ENCODE measurements at places on chromosomes 1 and 21.
A peak's percentile ranks its signal among the peaks of the same experiment; 100 is the strongest.

DNA sequence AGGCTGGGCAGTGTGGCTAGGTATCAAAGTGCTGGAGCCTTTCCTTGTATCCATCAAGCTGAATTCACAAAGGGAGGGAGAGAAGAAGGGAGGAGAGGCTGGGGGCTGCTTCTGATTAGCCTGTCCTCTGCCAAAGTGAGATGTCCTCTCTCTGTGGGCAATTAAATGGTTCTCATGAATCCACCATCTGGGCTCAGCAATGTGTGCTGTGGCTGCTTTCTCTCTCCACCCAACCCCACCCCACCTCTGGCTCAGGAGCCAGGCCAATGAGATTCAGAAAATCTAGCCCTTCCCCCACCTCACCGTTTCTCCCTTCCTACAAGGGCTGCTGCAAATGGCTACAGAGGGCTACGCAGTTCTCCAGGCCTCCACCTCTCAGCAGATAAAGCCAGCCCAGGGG, 154.6 kb downstream of the TENT5C start:
- no peaks in the 10 kb centered on the region for H3K36me3 ChIP-seq
- H3K27me3 ChIP-seq, result peaks cover 20% of the 10 kb centered on the region
- H3K27ac ChIP-seq, result no peak overlapping the region
- peaks cover 8% of the 10 kb centered on the region for H3K4me1 ChIP-seq
- H3K4me3 ChIP-seq, result no peak overlapping the region

GRCh38 chr1:219938706-219939105, 10.3 kb upstream of the SLC30A10 start:
- no peaks in the 10 kb centered on the region for H3K4me1 ChIP-seq
- H3K4me3 ChIP-seq, result no peak overlapping the region
- peaks cover 35% of the 10 kb centered on the region for H3K27me3 ChIP-seq

- H3K27me3 ChIP-seq, result no peaks in the 10 kb centered on the region
- peak overlapping the region; percentile 98 for H3K4me3 ChIP-seq
- H3K27ac ChIP-seq, result peak overlapping the region; percentile 100
- H3K4me1 ChIP-seq, result peaks cover 38% of the 10 kb centered on the region
These were observed 1.5 kb downstream of the KCNA3 start for GRCh38 chr1:110673197-110673701.

DNA sequence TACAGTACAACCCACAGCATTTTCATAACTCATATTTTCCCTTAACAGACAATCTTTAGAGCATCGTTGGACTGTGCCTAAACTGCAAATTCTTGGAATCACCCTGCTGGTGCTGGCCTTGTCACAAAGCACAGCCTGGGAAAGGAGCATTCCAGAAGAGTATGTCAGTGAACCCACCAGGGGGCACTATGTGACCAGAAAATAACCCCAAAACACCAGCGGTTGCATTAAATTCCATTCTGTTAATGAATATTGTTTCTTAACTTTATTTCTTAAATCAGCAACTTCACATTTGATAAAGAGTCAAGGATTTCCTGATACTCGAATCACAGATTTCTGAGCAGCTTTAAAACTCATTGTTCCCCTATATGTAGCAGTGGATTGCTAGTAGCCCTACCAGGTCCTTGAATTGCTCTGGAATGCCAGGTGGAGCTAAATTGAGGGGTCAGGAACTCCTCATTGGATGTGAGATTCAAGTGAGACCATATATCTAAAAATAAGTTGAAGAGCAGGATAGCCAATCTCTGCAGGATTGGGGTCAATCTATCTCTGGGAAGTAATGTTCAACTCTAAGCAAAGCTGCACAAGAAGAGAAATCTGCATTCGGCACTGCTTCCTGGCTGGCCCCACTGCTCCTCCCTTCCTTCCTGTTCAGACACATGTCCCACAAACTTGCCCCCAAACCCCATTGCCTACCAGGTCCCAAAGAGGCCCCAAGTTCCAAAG, 12.7 kb upstream of the RAB4A start:
- H3K4me3 ChIP-seq, result peak overlapping the region; percentile 63
- no peaks in the 10 kb centered on the region for H3K36me3 ChIP-seq
- peaks cover 33% of the 10 kb centered on the region for H3K4me1 ChIP-seq

DNA sequence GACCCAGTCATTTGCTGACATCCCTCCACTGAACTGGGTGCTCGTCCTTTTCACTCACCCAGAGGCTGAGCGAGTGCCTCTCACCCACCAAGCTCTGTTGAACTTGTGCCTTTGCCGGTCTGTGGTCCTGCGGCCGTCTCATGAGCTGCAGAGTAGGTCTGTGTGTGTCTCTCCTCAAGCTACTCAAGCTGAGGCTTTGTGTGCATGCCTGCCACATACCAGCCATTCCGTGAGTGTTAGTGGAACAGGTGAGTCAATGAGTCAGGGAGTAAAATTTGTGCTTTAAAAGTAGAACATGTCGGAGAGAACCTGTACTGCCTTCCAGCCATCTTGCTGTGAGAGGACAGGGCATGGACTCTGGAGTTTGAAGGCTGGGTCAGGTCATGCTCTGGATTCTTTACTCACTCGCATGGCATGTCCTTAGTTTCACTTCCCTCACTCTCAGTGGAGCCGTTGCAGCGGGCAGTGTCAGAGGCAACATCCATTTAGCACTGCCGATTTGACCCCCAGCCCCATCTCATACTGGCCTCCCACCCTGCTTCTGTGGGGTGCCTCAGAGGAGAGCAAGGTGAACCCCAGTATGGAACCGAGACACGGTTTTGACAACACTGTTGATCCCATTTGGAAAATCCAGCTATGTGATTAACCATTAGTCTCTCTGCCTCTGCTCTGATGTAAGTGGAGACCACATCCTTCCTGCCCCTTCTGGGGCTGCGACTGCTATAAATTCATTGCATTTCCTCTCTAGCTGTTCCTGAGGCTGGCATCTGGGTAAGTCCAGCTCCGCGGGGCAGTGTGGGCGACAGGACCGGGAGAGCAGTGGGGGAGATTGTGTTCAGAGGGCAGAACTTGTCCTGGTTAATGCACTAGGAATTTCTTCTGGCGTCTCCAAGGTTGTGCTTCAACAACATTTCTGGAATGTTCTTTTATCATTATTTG, at the start of gene NLRP3:
TSS of gene NLRP3 (plus strand) at position 751 of the 939 bp plus-strand sequence. CDS start 2,628 bp downstream, outside the sequence.
- H3K27ac ChIP-seq, result peak within 1 kb of the TSS; percentile 89
- H3K4me1 ChIP-seq, result peaks cover 26% of the 10 kb centered on the region
- no peaks in the 10 kb centered on the region for H3K27me3 ChIP-seq
- peaks cover 9% of the 10 kb centered on the region for H3K36me3 ChIP-seq

GRCh38 chr1:244106176-244106575, 55.1 kb downstream of the ZBTB18 start:
- H3K4me1 ChIP-seq, result peaks cover 6% of the 10 kb centered on the region
- no peak overlapping the region for H3K4me3 ChIP-seq
- H3K36me3 ChIP-seq, result no peaks in the 10 kb centered on the region
- H3K27me3 ChIP-seq, result no peaks in the 10 kb centered on the region

GRCh38 chr1:20072771-20073170, 2.8 kb downstream of the PLA2G5 start:
- H3K27me3 ChIP-seq, result peaks cover 9% of the 10 kb centered on the region
- no peak overlapping the region for H3K27ac ChIP-seq
- no peak overlapping the region for H3K4me3 ChIP-seq

DNA sequence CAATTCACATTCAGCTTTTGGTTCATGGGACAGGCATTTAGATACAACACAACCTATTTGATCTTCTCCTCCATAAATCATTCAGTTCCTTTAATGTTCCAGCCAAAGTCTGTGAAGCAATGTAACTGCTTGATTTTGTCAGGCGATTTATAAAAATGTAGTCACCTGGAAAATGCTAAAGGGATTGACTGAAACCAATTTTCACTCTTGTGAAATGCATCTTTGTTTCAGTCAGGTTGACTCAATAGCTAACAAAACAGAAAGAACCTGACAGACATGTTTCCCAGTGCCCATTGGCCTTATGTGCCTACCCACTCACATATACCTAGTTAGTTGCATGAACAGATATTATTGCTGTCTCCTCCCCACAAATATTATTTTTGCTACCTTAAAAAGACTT, 335.7 kb downstream of the CHRM3 start:
- H3K27ac ChIP-seq, result peak overlapping the region; percentile 99
- H3K27me3 ChIP-seq, result no peaks in the 10 kb centered on the region
- no peak overlapping the region for H3K4me3 ChIP-seq

GRCh38 chr1:22420455-22421053, 31.1 kb upstream of the ZBTB40 start:
- H3K4me3 ChIP-seq, result no peak overlapping the region
- no peak overlapping the region for H3K27ac ChIP-seq
- H3K4me1 ChIP-seq, result peaks cover 4% of the 10 kb centered on the region
- H3K36me3 ChIP-seq, result no peaks in the 10 kb centered on the region
- H3K27me3 ChIP-seq, result peaks cover 54% of the 10 kb centered on the region

- no peak for DNase-seq
- H3K4me1 ChIP-seq, result peaks cover 18% of the 10 kb centered on the region
- no peak overlapping the region for H3K4me3 ChIP-seq
- H3K27me3 ChIP-seq, result peaks cover 43% of the 10 kb centered on the region
These were observed 1.8 kb upstream of the DMBX1 start for GRCh38 chr1:46487818-46488218.

GRCh38 chr1:150995896-150996295, 10.8 kb downstream of the MINDY1 start:
- no peaks in the 10 kb centered on the region for H3K27me3 ChIP-seq
- H3K36me3 ChIP-seq, result no peaks in the 10 kb centered on the region
- H3K27ac ChIP-seq, result peak overlapping the region; percentile 86
- no peak for DNase-seq

- no peaks in the 10 kb centered on the region for H3K36me3 ChIP-seq
- no peak overlapping the region for H3K4me3 ChIP-seq
- DNase-seq, result no peak
- H3K4me1 ChIP-seq, result no peaks in the 10 kb centered on the region
These were observed 52.7 kb upstream of the CXADR start for GRCh38 chr21:17460094-17460493.

- H3K36me3 ChIP-seq, result no peaks in the 10 kb centered on the region
- no peaks in the 10 kb centered on the region for H3K27me3 ChIP-seq
- no peak overlapping the region for H3K4me3 ChIP-seq
- no peak for DNase-seq
These were observed 60.3 kb upstream of the C1orf87 start for GRCh38 chr1:60133848-60134247.

DNA sequence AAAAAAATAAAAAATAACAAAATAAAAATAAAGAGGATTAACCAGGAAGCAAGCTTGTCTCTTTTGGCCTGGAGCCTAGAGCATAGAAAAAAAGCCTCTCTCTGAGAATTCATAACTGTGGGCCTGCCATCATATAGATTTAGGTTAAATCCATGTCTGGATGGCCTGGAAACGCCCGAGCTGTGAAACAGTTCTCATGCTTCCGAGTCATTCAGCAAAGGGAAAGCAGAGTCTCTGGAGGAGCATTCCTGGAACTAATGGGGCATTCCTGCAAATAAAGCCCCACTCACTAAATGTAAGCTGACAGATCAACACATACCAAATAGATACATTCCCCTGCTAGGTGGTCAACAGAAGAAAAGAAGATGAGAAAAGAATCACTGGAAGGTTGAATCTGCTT, 75.8 kb upstream of the GNG4 start:
- no peak overlapping the region for H3K27ac ChIP-seq
- H3K4me3 ChIP-seq, result no peak overlapping the region
- DNase-seq, result no peak
- H3K27me3 ChIP-seq, result no peaks in the 10 kb centered on the region

- H3K4me1 ChIP-seq, result peaks cover 11% of the 10 kb centered on the region
- H3K27ac ChIP-seq, result no peak overlapping the region
- no peak overlapping the region for H3K4me3 ChIP-seq
- H3K36me3 ChIP-seq, result no peaks in the 10 kb centered on the region
These were observed 30.2 kb downstream of the RABGAP1L start for GRCh38 chr1:174189428-174190062.

DNA sequence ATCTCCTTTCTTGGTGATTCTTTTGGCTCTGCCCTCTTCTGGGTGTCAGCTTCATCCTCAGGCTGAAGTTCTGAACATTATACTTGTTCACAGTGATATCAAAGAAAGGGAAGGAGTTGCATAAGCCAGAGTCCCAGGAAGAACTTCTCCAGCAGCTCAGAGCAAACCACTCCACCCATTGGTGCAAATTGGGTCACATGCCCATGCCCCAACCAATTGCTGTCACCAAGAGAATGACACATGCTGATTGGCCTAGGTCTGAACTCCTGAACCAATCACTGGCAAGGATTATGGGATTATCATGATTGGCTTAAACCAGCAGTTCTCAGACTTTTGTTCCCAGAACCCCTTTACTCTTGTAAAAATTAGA, 256.5 kb upstream of the TMEM51 start:
- H3K27me3 ChIP-seq, result peaks cover 9% of the 10 kb centered on the region
- no peaks in the 10 kb centered on the region for H3K4me1 ChIP-seq
- no peak for DNase-seq

- peaks cover 3% of the 10 kb centered on the region for H3K27me3 ChIP-seq
- no peak for DNase-seq
- H3K4me3 ChIP-seq, result no peak overlapping the region
- H3K36me3 ChIP-seq, result no peaks in the 10 kb centered on the region
These were observed 121.9 kb upstream of the TSPAN2 start for GRCh38 chr1:115211071-115211745.

GRCh38 chr1:198340139-198340538, 183.3 kb downstream of the NEK7 start:
- DNase-seq, result no peak
- peaks cover 3% of the 10 kb centered on the region for H3K27me3 ChIP-seq
- H3K27ac ChIP-seq, result no peak overlapping the region
- H3K4me3 ChIP-seq, result no peak overlapping the region
- no peaks in the 10 kb centered on the region for H3K4me1 ChIP-seq

DNA sequence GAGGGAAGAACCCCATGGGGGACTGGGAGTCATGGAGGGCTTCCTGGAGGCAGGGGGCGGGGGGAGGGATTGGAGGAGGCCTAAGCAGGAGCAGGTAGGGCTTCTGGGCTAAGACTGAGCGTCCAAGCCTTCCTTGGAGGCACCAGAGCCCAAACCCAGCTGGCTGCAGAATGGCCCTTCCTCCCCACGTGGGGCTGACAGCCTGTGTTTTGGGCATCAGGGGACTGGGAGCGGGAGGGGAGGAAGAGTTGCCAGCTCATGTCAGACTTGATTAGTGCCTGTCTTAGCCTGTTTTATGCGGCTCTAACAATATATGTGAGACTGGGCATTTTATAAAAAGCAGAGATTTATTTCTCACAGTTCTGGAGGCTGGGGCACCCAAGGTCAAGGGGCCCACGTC, 38.9 kb downstream of the AJAP1 start:
- DNase-seq, result no peak
- H3K27ac ChIP-seq, result no peak overlapping the region
- H3K4me3 ChIP-seq, result no peak overlapping the region
- no peaks in the 10 kb centered on the region for H3K36me3 ChIP-seq
- no peaks in the 10 kb centered on the region for H3K27me3 ChIP-seq
- no peaks in the 10 kb centered on the region for H3K4me1 ChIP-seq

GRCh38 chr1:171486048-171486519, 754 bp downstream of the PRRC2C start:
- peaks cover 52% of the 10 kb centered on the region for H3K4me1 ChIP-seq
- peaks cover 32% of the 10 kb centered on the region for H3K36me3 ChIP-seq
- H3K27me3 ChIP-seq, result no peaks in the 10 kb centered on the region
- peak; percentile 66 for DNase-seq
- H3K27ac ChIP-seq, result peak overlapping the region; percentile 99
- peak overlapping the region; percentile 89 for H3K4me3 ChIP-seq

- no peak for DNase-seq
- H3K4me1 ChIP-seq, result no peaks in the 10 kb centered on the region
- H3K4me3 ChIP-seq, result no peak overlapping the region
- no peaks in the 10 kb centered on the region for H3K27me3 ChIP-seq
- no peak overlapping the region for H3K27ac ChIP-seq
These were observed 104.6 kb downstream of the NEGR1 start for GRCh38 chr1:72177711-72178110.

- peak overlapping the region; percentile 92 for H3K4me3 ChIP-seq
- peaks cover 9% of the 10 kb centered on the region for H3K27me3 ChIP-seq
- peaks cover 26% of the 10 kb centered on the region for H3K4me1 ChIP-seq
- H3K27ac ChIP-seq, result peak overlapping the region; percentile 80
- H3K36me3 ChIP-seq, result no peaks in the 10 kb centered on the region
These were observed 691 bp upstream of the MPZL1 start for GRCh38 chr1:167720965-167721616.
